ENCODE measurements at places on chromosomes 6 and 20.

- no peak for DNase-seq
These were observed at the start of gene SYNE1 for GRCh38 chr6:152637296-152638047. Gene SYNE1 (minus strand): TSS chr6:152637362. CDS start chr6:152628331, 9,031 bp downstream.

GRCh38 chr20:3162080-3162611 is 2.5 kb upstream of the FASTKD5 start:
- DNase-seq, result no peak

DNA sequence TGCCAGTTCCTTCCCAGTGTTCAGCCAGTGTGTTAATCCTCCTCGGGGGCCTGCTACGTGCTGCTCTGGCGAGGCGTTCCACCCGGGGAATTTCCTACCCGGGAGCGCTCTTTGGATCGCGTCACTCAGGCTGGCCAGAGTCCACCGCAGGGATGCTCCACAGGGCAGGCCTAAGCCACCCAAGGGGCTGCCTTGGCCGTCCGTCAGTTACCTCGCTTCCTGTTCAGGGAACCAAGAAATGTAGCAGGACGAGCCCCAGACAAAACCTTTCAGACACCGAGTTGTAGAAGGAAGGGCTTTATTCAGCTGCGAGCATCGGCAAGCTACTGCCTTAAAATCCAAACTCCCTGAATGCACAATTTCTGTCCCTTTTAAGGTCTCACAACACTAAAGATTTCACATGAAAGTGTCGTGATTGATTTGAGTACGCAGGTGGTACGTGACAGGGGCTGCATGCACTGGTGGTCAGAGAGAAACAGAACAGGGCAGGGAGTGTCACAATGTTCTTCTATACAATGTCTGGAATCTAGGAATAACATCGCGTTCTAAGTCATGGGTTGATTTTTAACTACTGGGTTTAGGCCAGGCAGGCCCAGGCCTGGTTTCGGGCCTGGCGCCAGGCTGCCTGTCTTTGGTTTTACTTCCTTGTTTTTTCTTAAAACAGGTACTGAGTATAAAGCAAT is 15.7 kb upstream of the POU5F1 start:
- DNase-seq, result no peak

- no peak for DNase-seq
These were observed 164.5 kb downstream of the MOXD1 start for GRCh38 chr6:132236744-132237143.

DNA sequence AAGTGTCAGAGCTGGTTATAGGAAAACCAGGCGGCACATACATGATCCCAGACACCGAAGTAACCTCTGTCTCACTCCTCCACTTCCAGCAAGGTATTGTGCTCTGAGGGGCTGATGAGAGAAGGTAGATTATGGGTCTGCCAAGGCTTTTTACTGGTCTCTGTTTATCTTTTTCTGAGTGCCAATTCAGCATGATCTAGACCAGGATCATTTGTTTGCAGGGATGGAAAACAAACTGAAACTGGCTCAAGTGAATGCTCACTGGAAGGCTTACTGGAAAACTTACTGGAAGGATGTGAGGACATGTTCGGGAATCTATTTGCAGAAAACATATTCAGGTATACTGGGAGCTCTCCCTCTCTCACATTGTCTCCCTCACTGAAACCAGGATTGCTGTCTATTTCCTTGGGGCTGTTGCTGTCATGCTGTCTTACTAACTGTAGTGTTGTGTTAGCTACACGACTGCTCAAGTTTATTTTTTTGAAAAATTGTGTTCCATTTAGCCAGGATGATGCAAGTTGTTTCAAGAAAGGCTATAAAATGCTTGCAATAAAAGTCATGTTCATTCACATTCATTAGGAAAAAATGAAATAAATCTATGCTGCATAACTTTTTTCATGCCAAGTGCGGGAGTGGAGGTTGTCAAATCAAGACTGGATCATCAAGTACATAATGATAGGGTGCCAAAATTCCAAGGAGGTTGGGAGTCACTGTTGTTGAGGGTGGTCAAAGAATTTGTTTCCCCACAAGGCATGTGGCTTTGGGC is 37.0 kb downstream of the KLHL31 start:
- no peak for DNase-seq

- DNase-seq, result no peak
These were observed 105.8 kb upstream of the TOP1 start for GRCh38 chr20:40922865-40923264.

GRCh38 chr6:34233867-34234266 is 2.8 kb upstream of the HMGA1 start:
- no peak for DNase-seq

- no peak for DNase-seq
These were observed 156.7 kb downstream of the LPA start for GRCh38 chr6:160507420-160507819.

- DNase-seq, result no peak
These were observed 19.0 kb downstream of the CST4 start for GRCh38 chr20:23669866-23670265.

DNA sequence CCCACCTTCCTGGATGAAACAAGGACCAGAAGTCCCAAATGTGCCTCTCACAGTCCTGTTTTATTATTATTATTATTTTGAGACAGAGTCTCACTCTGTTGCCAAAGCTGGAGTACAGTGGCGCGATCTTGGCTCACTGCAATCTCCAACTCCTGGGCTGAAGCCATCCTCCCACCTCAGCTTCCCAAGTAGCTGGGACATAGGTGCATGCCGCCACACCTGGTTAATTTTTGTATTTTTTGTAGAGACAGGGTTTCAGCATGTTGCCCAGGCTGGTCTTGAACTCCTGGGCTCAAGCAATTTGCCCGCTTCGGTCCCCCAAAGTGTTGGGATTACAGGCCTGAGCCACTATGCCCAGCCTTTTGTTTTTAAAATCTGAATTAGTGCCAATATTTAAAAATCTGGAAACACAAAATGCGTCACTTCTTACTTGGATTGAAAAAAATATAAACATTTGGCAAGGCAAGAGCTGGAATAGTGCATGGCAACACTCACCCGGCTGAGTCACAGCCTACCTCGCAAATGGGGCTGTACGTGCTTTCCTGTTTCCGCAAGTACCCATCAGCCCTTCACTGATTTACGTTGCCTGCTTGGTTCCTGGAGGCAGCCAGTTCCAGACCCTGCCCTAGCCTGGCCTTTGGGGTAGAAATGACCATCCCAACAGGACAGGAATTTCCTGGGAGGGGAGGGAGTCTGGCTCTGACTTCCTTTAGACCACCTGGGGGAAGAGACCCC is 6.3 kb downstream of the SDCBP2 start:
- no peak for DNase-seq

DNA sequence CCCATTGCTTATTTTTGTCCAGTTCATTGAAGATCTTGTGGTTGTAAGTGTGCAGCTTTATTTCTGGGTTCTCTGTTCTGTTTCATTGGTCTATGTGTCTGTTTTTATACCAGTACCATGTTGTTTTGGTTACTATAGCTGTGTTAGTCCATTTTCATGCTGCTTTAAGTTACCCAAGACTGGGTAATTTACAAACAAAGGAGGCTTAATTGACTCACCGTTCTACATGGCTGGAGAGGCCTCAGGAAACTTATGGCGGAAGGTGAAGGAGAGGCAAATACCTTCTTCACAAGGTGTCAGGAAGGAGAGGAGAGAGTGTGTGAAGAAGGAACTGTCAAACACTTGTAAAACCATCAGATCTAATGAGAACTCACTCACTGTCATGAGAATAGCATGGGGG is 29.9 kb upstream of the FERMT1 start:
- no peak for DNase-seq

DNA sequence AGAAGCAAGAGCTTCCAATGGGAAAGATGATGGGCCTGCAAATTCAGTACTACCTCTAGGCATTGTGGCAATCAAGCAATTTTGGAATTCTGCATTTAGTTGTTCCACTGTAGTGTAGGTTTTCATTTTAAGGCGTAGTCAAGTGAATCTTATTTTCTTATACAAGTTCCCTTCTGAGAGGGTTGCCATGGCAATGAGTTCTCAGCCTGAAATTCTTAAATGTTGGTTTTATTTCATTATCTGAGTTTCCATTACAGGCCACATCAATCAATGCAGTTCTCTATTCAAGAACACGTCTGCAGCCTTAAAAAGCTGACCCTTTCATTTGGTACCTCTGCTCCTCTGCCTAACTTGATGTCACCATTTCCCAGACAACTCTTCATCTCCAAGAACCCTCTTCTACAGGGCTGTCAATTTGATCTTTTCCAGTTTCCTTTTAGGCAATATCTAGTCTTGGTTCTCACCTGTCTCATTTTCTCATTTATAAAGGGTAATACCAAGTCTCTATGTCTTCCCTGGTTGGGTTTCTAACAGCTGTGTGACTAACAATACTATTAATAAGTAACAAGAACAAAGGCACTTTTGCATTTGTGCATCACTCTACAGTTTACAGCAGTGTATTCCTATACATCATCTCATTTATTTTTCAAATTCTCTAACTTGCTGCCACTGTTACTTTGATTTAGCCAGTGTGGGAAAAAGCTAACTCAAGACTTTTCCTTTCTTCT is 898.2 kb upstream of the FLRT3 start:
- DNase-seq, result no peak

GRCh38 chr6:95094751-95095663 is 482.3 kb upstream of the MANEA start:
- DNase-seq, result no peak

- DNase-seq, result no peak
These were observed 39.5 kb upstream of the PCMTD2 start for GRCh38 chr20:64216036-64216435.

- DNase-seq, result no peak
These were observed 17.9 kb downstream of the PNRC1 start for GRCh38 chr6:89098461-89098860.

GRCh38 chr6:86256615-86257187 is 614.0 kb upstream of the SYNCRIP start:
- DNase-seq, result no peak

DNA sequence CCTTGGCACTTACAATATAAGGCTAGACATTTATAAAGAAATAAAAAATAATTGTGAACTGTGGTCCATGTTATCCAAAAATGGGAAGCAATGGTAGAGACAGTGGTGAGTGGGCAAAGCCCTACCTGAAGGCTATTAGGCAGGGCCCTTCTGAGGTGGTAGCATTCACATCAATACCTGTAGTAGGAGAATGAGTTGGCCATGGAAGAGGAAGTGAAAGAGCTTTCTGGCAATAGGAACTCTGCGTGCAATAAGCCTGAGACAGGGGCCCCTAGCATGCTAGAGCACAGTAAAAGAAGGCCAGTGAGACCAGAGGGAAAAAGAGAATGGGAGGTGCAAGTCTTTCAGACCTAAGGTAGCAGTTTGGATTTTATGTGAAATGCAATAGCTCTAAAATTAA is 754.5 kb downstream of the PTPRT start:
- DNase-seq, result no peak

GRCh38 chr20:60240986-60241385 is 282.8 kb downstream of the CDH26 start:
- DNase-seq, result no peak

DNA sequence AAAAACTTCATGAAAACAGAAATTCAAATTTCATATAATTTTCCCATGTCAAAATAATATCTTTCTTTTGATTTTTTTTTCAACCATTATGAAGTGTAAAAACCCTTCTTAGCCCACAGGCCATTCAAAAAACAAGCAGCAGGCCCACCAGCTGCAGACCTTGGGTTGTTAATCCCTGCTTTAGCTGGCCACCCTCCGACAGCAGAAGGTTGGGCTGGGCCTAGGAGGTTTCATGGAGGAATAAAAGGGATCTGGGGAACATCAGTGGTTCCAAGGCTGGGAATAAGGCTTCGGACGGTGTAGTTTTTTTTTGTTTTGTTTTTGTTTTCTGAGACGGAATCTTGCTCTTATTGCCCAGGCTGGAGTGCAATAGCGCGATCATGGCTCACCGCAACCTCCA is 3.6 kb upstream of the HSP90AB1 start:
- no peak for DNase-seq

DNA sequence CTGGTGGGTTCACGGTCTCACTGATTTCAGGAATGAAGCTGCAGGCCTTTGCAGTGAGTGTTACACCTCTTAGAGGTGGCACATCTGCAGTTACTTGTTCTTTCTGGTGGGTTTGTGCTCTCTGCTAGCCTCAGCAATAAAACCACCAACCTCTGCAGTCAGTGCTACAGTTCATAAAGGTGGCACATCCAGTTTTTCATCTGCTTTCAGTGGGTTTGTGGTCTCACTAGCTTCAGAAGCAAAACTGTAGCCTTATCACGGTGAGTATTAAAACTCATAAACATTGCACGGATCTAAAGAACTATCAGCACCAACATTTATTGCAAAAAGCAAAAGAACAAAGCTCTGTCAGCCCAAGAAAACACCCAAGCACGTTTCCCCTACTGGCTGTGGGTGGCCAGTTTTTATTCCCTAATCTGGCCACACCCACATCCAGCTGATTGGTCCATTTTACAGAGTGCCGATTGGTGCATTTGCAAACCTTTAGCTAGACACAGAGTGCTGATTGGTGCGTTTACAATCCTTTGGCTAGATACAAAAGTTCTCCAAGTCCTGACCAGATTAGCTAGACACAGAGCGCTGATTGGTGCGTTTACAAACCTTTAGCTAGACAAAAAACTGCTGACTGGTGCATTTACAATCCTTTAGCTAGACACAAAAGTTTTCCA is 3.4 kb upstream of the TMEM14C start:
- DNase-seq, result peak; percentile 28

GRCh38 chr6:132525866-132526265 is 12.2 kb upstream of the TAAR9 start:
- DNase-seq, result no peak

DNA sequence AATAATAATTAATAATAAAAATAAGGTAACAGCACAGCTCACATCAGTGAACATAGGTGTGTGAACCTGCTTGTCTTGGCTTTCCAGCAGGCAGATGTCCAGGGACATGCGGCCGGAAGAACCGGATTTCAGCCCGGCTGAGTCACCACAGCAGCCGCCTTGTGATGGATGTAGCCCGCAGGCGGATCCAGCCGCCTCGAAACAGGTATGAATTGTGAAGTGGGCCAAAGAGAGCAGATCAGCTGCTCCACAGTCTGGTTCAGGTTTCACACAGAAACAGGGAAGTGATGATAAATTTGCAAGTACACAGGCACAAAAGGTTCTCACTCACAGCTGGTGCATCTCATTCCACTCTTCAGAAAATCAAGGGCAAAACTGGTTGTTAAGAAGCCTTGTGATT is 55.1 kb downstream of the ID4 start:
- no peak for DNase-seq

GRCh38 chr6:12567682-12568081 is 148.9 kb upstream of the PHACTR1 start:
- no peak for DNase-seq

- no peak for DNase-seq
These were observed 849.9 kb upstream of the EYS start for GRCh38 chr6:66556936-66557335.
